Coronary artery (tissue), 2 donors: ENCODE measurements at places on chromosomes 5 and 9.

- no peak for DNase-seq
Observed at GRCh38 chr5:135308752-135309151, 90.3 kb downstream of the MACROH2A1 start.

- DNase-seq: no peak
Observed at GRCh38 chr5:137778772-137779564, 24.8 kb upstream of the HNRNPA0 start.

- DNase-seq: no peak
Observed at GRCh38 chr5:43985411-43985810, 382.4 kb downstream of the NNT start.

GRCh38 chr9:117869712-117870111 is 165.5 kb downstream of the TLR4 start:
- DNase-seq: no peak

DNA sequence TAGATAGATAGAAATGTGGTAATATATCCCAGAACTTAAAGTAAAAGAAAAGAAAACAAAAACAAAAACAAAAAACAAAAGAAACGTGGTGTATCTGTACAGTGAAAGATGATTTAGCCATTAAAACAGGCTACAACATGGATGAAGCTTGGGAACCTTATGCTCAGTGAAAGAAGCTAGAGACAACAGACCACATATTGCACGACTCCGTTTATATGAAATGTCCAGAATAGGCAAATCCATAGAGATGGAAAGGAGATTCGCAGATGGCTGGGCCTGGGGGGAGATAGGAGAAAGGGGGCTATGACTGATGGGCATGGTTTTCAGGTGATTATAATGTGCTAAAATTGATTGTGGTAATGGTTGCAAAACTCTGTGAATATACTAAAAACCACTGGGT is 86.6 kb downstream of the ROR2 start:
- DNase-seq: no peak
